CD8-positive, alpha-beta T cell (primary cell): ENCODE measurements at places on chromosomes 5 and 9.

DNA sequence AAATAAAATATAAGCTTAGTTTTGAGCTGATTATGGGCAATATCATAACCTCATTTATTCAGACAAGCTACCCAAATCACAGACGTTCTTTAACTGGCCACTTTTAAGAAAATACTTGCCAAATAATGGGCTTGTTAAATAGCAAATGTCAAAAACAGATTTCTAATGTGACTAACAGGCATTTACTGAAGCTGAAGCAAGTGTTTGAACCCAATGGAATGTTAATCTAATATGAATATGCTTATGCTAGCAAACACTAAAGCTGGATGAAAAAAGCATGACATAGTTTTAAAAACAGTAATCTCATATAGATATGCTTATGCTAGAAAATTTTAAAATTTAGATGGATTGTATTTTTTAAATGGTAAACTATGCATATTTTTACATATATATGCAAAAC is 411.6 kb upstream of the PTGER4 start:
- DNase-seq: no peak

DNA sequence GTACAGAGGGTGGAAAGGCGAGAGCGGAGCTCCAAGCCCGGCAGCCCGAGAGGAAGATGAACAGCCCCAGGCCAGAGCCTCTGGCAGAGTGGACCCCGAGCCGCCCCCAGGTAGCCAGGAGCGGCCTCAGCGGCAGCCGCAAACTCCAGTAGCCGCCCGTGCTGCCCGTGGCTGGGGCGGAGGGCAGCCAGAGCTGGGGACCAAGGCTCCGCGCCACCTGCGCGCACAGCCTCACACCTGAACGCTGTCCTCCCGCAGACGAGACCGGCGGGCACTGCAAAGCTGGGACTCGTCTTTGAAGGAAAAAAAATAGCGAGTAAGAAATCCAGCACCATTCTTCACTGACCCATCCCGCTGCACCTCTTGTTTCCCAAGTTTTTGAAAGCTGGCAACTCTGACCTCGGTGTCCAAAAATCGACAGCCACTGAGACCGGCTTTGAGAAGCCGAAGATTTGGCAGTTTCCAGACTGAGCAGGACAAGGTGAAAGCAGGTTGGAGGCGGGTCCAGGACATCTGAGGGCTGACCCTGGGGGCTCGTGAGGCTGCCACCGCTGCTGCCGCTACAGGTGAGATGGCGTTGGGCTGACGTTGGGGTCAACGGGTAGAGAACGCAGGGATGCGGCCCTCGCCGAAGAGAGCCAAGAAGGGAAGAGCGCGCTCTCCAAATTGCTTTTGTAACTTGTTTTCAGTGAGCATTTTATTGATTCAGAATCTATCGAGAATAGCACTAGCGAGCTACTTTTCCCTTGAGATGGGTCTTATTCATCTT is at the start of gene PTGER4:
TSS of gene PTGER4 (plus strand) at position 3 of the 769 bp plus-strand sequence. CDS start 1,079 bp downstream, outside the sequence.
- DNase-seq: no peak

- no peak for DNase-seq
Measured at GRCh38 chr5:169024421-169024820, 276.5 kb downstream of the SLIT3 start.

DNA sequence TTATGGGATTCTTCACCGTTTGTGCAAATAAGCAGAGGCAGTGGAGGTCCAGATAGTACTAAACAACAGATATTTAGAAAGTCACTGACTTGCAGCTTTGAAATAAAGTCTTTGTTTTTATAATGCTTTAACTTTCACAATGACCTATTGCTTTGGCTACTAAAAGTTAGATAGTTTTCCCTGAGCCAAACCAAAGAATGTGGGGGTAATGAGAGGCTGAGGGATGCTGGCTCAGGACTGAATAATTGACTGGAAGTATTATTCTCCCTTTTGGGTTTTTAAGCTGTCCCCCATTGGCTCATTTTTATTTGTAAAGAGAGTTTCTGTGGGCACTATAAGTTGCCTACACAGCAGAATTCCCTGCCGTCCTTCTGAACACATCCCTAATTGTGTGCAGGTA is 99.2 kb upstream of the ACTBL2 start:
- no peak for DNase-seq

GRCh38 chr5:5062525-5063302 is 77.4 kb upstream of the ADAMTS16 start:
- no peak for DNase-seq

GRCh38 chr9:126925876-126926275 is 11.3 kb downstream of the RALGPS1 start:
- no peak for DNase-seq

GRCh38 chr9:20989923-20990341 is 41.5 kb downstream of the HACD4 start:
- no peak for DNase-seq

DNA sequence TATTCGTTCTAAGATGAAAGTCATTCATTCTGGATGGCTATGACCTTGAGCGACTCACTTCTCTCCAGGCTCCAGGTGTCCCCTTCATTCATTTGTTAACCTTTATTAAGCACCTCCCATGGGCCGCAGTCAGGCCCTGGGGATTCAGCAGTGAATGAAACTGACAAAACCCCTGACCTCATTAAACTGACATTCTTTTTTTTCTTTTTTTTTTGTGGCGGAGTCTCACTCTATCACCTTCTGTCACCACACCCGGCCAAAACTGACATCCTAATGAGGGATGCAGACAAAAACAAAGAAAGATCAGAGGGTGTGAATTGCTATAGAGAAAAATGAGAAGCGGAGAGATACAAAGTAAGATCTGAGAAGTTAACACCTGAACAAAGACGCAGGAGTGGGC is 16.5 kb upstream of the ODF2 start:
- no peak for DNase-seq

- no peak for DNase-seq
Measured at GRCh38 chr9:135945969-135946368, 15.2 kb downstream of the UBAC1 start.

DNA sequence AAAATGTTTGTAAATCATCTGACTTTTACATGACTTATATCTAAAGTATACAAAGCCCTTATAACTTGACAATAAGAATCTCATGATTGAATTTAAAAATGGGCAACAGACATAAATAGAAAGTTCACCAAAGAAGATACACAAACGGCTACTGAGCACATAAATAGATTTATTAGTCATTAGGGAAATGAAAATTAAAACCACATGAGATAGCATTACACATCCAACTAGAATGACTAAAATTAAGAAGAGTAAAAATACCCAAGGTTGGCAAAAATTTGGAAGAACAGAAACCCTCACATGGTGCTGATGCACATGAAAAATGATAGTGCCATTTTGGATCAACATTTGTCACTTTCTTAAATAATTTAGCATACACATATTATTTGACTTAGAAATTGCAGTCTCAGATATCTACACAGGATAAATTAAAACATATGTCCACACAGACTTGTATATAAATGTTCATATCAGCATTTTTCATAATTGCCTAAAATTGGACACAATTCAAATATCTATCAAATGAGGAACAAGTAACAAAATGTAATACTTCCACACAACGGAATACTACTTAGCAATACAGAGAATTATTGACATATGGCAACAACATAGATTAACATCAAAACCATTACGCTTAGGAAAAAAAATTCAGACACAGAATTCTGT is 359.1 kb upstream of the DAB2 start:
- DNase-seq: no peak

DNA sequence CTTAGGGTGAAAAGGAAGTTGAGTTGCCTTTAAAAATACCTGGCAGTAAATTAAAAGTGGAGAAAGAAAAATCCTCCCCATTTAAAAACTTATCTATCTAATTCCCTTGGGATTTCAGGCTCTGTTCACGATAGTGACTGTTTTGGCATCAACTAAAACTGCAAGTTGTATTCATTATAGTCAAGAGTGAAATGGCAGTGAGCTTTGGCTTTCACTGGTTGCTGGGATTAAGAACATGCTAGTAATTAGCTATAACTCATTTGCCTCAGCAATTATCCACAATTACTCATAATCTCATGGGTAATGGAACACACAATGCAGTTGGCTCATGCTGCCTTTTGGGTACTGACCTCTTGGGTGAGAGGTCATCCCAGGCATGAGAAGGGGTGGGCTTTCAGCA is 250.1 kb downstream of the GAS1 start:
- DNase-seq: no peak

- no peak for DNase-seq
Measured at GRCh38 chr9:90724880-90725279, 76.7 kb upstream of the SYK start.

GRCh38 chr5:120258123-120258522 is 206.0 kb upstream of the PRR16 start:
- DNase-seq: no peak

GRCh38 chr9:110782701-110783100 is 114.1 kb downstream of the MUSK start:
- no peak for DNase-seq

DNA sequence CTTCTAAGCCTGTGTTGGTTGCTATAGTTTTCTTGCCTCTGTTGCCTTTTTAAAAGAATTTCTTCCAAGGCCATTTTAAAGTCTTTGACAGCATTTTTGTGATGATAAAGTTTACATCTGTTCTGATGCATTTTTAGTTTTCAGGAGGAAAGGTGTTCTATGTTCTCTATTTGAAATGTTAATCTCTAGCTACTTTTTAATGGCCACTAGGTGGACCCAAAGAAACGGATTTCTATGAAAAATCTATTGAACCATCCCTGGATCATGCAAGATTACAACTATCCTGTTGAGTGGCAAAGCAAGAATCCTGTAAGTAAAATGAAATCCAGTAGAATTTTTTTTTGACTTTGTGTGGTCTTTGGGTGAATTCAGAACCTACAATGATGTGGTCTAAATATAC is 60.2 kb downstream of the MELK start:
- no peak for DNase-seq

DNA sequence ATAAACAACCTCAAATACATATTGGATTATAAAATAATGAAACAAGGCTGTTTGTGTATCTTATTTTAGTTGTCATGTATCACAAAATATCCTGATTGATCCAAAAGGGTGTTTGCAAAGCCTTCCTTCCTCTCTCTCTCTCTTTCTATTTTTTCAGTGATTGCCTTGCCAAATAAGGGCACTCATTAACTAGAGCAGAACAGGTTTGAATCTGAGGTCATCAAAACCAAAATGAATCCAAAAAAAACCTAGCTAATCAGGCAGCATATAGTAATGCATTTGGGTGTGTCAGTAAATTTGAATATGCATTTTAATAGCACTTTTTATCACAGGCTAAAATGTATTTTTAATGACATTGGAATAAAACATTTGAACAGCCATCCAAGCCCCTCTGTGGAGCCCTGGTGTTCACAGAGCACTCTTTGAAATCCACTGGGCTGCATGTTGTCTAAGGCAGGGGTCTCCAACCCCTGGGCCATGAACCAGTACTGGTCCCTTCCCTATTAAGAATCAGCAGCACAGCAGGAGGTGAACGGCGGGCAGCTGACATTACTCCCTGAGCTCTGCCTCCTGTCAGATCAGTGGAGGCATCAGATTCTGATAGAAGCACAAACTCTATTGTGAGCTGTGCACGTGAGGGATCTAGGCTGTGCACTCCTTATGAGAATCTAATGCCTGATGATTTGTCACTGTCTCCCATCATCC is 171.8 kb upstream of the RAI14 start:
- DNase-seq: no peak

DNA sequence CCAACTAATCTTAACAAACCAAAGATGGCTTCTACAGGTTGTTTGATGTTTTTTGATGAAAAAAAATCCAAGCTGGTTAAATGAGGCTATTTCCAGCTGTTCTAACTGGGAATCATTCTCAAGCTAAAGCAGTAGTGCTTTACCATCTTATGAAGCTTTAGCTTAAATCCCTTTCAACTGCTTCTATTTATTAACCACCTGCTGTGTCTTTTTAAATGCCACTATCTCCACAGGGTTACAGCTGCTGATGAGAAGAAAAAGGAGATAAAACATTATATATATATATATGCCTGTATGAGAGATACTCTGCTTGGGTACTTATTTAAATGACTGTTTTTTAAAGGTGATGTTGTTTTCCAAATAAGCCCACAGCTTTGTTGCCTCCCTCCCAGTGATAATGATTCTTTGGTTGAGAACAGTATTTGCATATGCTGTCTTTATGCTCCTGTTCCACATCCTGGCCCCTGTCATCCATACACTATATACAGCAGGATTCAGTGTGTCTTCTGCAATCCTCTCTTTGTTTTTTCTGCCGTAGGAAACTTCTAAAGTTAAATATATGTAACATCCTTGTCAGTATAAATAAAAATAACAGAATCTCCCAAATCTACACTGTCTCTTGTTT is 164.0 kb downstream of the PAM start:
- no peak for DNase-seq

GRCh38 chr9:122350577-122351355 is 20.1 kb upstream of the PTGS1 start:
- peak; percentile 78 for DNase-seq

DNA sequence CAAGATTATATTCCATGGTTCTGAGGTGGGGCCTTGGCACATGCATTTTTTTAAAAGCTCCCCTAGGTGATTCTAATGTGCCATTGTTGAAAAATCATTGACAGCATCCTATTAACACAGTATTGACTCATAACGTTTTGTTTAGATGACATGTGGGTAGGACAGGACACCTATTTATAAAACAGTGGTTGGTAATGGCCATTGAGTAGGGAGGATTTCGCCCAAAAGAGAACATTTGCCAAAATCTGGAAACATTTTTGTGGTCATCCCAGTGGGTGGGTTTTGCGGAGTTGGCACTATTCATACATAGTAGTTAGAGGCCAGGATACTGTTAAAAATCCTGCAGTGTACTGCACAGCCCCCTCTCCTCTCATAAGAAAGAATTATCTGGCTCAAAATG is 6.4 kb upstream of the CHD1 start:
- DNase-seq: no peak

GRCh38 chr5:55896663-55897062 is 45.5 kb downstream of the IL31RA start:
- no peak for DNase-seq

DNA sequence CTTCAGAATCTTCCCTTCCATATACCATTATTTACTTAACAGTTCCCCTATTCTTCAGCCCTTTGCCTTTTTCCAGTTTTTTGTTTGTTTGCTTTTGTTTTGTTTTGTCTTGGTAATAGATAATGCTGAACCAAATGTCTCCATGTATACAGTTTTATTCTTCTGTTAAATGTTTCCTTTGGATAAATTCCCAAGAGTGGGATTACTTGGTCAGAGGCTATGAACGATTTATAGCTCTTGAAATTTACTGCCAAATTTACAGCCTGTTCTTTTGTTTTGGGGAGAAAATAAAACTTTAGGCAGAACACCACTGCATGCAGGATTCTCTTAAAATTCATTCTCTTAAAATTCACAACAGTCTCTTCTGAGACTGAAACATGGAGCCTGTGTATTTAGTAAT is 38.6 kb downstream of the NR4A3 start:
- DNase-seq: no peak

- DNase-seq: no peak
Measured at GRCh38 chr5:57368010-57368409, 114.6 kb downstream of the ACTBL2 start.

DNA sequence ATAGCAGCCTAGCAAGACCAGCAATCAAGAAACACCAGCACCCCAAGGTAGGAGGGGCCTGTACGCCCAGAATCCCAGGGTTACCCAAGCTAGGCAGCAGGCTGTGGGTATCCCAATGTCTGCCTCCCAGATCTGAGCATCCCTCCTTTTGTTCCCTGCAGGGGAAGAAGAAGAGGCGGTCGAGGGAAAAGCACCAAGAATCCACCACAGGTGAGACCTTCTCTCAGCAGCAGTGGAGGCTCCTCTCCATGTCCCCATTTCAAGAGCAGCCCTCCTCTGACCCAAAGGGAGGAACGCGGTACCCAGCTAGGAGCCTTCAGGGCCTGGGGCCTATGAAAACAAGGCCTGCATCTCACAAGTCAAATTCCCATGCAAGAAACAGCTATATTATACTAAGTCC is 28.9 kb downstream of the TCF7 start:
- DNase-seq: no peak

- DNase-seq: no peak
Measured at GRCh38 chr9:130732793-130733221, 39.2 kb downstream of the EXOSC2 start.
